ENCODE measurements at places on chromosomes 2 and 18.

DNA sequence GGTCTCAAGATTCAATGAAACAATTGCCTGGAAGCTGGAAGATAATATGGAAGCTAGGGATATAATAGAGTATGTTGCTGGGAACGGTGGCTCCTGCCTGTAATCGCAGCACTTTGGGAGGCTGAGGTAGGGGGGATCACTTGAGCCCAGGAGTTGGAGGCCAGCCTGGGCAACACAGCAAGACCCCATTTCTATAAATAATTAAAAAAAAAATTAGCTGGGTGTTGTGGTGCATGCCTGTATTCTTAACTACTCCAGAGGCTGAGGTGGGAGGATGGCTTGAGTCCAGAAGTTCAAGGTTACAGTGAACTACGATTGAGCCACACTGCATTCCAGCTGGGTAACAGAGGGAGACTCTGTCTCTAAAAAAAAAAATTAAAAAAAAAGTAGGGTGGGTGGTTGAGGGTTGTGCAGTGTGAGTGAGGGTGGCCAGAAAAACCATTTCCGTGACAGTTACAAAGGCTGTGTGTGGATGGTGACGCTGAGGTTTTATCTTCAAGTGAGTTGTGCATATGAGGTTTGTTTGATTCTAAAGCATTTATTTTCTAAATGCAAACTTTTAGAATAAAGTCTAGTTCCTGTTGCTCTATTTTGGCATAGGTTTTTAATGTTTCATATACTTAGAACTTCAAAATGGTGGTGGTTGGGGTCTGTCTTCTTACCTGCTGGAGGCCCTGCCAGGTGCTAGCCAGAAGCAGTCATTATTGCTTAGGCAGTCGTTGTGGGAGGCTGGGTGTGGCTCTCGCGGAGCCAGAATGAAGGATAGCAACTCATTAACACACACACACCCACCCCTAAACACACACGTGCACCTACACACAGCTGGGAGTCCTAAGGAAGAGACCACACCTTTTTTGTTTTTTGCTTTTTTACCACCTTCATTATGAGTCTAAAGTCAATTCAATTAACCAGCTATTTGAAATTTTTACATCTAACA lies 4.7 kb upstream of the IL1R2 start:
- DNase-seq, result no peak

DNA sequence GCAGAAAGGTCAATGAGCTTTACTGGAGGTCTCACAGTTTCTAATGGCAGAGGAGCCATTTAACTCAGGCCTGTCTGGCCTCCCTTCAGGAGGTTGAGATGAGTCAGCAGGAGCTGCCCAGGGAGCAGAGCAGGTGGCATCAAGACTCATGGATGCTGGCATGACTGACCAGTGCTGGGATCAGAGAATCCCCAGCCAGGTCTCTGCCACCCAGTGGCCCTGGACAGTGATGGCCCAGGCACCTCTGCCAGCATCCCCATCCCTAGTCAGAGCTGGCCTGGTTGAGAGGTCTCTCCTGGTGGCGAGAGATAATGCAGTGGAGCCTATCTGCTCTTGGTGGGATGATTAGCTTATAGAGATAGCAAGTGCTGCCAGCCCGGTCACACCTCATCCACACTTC lies 43.1 kb downstream of the GYPC start:
- DNase-seq, result no peak

GRCh38 chr2:102235042-102235473 lies 48.2 kb downstream of the IL1RL2 start:
- DNase-seq, result no peak

GRCh38 chr2:162676515-162676914 lies 162.1 kb downstream of the KCNH7 start:
- DNase-seq, result no peak

- DNase-seq, result no peak
These were observed 312.2 kb upstream of the MGAT5 start for GRCh38 chr2:133941666-133942065.

DNA sequence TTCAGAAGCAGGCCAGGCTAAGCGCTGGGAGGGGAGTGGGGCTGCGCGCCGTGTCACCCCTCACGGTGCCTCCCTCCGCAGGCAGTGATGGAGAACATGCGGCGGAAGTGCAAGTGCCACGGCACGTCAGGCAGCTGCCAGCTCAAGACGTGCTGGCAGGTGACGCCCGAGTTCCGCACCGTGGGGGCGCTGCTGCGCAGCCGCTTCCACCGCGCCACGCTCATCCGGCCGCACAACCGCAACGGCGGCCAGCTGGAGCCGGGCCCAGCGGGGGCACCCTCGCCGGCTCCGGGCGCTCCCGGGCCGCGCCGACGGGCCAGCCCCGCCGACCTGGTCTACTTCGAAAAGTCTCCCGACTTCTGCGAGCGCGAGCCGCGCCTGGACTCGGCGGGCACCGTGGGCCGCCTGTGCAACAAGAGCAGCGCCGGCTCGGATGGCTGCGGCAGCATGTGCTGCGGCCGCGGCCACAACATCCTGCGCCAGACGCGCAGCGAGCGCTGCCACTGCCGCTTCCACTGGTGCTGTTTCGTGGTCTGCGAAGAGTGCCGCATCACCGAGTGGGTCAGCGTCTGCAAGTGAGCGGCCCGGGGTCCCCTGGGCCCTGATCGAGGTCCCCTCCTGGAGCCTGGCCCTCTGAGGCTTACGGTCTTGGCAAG lies 12.2 kb downstream of the WNT10A start:
- peak; percentile 9 for DNase-seq

DNA sequence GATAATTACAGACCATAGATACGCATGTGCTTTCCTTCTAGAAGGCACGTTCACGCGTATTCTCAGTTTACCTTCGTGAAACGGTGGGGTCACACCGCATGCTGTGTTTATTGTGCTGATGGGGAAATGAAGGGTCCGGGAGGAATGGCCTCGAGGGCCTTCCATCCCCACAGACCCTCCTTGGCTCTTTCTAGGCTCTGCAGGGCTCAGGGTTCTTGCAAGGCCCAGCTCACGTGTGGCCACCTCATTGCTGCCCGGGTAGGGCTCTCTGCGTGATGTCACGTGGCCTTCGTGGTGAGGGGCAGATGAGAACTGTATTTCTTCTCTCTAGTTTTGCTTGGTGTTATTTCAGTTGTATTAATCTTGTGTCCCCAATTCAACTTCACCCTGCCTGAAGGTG lies 133.5 kb upstream of the ALKAL2 start:
- DNase-seq, result no peak

GRCh38 chr2:230661072-230661957 lies 51.3 kb upstream of the CAB39 start:
- no peak for DNase-seq

- DNase-seq, result no peak
These were observed 38.2 kb downstream of the CELF4 start for GRCh38 chr18:37527395-37527794.

- peak; percentile 3 for DNase-seq
These were observed 55.4 kb upstream of the MAP2 start for GRCh38 chr2:209368406-209368805.

GRCh38 chr2:237569041-237569440 lies 2.7 kb downstream of the PRLH start:
- no peak for DNase-seq

DNA sequence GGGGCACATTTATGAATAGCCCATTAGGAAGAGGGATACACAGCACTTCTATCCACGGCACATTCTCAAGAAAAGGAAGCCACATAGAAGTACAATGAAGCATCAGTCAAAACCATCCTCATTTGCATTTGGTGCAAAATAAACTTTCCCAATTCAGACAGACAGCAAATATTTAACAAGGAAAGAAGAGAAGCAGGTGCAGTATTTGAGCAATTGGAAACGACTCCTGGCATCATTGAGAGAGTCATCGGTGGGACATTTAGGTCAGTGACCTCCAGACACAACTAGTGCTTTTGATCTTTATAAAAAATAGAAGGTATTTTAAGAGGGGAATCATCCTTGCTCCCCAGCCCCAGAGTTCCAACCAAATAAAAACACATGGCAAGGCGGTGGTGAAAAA lies 118.0 kb downstream of the MREG start:
- no peak for DNase-seq

DNA sequence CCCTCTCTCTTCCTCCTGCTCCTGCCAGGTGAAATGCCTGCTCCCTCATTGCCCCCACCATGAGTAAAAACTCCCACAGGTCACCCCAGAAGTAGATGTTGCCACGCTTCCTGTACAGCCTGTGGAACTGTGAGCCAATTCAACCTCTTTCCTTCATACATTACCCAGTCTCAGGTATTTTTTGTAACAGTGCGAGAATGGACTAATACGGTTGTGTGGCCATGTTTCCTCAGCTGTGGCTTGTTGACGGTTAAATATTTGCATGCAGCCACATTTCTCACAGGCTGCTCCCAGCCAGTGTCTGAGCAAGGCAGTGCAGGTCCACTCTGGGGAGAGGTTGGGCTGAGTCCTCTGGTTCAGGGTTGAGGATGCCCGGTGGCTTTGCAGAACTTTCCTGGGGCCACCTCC lies 27.8 kb upstream of the COPS8 start:
- no peak for DNase-seq

DNA sequence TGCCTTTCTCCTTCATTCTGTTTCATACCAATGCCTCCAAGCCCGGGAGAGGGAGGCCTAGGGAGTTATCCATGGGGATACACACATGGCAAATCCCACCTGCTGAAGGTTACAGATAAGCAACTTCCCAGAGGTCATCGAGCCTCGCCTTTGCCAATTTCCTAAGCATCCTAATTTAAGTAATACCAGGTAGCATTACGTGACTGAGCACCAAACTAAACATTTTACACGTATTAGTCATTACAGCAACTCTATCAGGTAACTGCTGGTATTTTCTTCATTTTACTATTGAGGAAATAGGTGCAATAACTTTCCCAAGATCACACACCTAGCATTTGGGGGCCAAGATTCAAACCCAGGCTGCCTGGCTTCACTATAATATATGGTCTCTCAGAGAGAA lies 30.1 kb upstream of the BZW1 start:
- DNase-seq, result no peak

- no peak for DNase-seq
These were observed 16.0 kb upstream of the MARCO start for GRCh38 chr2:118925981-118926380.

- DNase-seq, result no peak
These were observed 96.7 kb downstream of the RHOB start for GRCh38 chr2:20543469-20544152.

DNA sequence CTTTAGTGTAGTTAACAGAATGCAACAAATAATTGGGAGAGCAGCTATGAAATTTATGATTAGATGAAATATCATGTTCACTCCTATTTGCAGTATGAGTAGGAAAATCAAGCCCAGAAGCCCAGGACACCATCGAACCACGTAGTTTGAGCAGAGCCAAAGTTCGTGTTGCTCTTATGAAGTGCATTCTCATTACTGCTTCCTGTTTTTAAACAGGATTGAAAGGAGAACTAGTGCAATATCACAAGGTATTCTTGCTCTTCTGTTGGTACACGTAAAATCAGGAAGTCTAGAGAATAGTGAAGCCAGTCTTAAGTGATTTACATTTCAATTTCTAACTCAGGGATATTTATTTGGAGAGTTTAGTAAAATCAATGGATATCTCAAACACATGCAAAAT lies 21.1 kb downstream of the ARHGAP15 start:
- DNase-seq, result no peak

DNA sequence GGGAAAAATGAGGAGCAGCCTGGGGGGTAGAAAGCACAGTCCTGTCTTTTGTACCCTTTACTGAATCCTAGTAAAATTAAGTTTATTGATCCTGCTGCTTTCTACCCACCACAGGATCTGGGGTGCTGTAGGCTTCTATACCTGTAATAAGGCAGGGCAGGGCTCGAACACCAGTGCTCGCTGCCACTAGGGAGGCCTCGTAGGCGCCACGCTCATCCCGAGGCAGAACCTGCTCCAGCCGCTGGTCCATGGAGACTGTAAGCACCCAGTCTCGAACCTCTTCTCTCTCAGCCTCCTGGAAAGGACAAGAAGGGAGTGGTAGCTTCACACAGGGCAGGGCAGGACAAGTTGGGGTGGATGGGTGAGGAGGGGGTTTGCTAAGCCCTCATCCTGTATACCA lies 3.0 kb downstream of the KRTCAP3 start:
- no peak for DNase-seq

GRCh38 chr2:111884592-111884964 lies 585 bp upstream of the ANAPC1 start:
- DNase-seq, result no peak

DNA sequence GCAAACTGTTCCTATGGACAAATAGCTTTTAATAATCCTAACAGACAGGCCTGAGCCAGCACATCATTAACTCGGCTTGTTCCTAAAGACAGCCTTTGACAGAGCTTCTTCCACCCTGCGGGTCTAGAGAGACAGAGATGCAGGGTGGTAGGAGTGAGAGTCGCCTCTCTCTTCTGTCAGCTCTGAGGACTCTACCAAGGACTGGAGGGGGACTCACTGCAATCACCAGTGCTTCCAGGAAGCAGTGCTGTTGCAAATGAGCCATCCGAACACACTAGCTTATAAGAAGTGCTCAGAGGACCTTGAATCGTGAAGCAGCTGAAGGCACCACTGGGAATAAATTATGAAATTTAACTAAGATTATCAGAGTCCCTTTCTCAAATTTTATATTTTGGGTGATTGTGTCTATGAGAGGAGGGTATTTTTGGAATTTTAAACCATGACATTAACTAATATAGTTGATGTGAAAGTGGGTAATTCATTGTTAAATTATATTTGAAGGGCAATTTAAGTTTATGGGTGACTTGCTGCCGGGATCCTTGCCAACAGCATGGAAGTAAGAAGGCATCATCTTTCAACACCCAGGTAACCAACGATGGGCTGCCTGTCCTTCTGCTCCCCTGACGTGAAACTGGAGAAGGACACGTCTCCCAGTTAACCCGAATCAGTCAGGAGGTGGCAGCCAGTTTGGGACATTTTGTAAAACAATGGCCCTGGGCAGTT lies 43.6 kb upstream of the PXDN start:
- no peak for DNase-seq

- DNase-seq, result no peak
These were observed 43.3 kb upstream of the EDAR start for GRCh38 chr2:109032229-109032820.

GRCh38 chr2:74206180-74206688 lies 7.8 kb downstream of the MTHFD2 start:
- DNase-seq, result no peak

DNA sequence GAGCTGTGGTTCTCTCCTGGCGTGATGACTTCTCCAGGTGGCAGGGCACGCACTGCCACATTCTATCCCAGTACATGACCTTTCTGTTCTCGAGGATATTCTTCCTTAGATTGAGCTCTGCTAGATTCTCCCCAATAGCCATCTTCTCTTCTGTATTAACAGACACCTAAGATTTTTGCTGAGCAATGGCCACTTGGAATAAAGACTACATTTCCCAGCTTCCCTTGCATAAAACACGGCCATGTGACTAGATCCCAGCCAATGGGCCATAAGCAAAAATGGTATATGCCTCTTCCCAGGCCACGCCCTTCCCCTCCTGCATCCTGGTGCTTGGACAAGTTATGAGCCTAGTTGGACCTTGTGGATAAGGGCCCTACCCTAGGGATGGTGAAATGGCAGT lies 82.1 kb downstream of the EIF2AK3 start:
- DNase-seq, result peak; percentile 37

- DNase-seq, result no peak
These were observed 39.5 kb upstream of the FIGN start for GRCh38 chr2:163775304-163775703.

GRCh38 chr2:142857256-142858164 lies 20.0 kb upstream of the KYNU start:
- no peak for DNase-seq

Measured in HFFc6 (cell line).